ENCODE measurements at places on chromosomes 5 and 9. TPM values are rescaled to one million over a fixed set of nuclear protein-coding genes. Genes with fewer than 3 reads are reported as not detected.

GRCh38 chr5:133950821-133951612 lies 17.4 kb downstream of the C5orf15 start:
- no peak for DNase-seq

The DMRT3 gene
- 0.42 TPM for total RNA-seq

DNA sequence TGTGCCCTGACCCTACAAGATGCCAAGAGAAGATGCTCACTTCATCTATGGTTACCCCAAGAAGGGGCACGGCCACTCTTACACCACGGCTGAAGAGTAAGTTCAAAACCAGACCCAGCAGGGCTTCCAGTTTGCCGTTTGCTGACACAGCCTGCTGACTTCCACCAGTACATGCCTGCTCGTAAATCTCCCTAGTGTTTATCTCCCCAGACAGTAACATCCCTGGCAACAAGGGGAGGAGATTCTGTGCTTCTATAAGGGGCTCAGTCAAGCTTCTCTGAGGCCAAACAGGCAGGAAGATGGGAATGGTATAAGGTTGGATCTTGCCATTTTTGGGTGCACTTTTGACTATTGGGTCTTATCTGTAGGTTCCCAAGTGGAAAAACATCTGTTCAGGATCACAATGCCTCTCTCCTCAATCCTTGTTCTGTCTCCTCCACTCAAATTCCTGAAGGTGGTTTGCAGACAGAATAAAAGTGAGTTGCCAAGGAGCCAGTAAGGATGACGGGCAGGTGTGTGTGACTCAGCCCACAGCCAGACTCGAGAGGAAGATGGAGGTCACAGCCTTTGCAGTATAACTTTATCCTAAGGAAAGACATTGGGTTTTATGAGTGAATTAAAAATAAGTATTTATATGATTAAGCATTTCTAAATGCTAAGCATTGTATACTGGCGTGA lies 1.9 kb downstream of the MLANA start:
- DNase-seq: no peak

GRCh38 chr5:168951356-168951755 lies 349.6 kb downstream of the SLIT3 start:
- no peak for DNase-seq

GRCh38 chr5:133482028-133482427 lies 130.3 kb downstream of the FSTL4 start:
- DNase-seq: no peak

- DNase-seq: no peak
These were observed 6.1 kb downstream of the TNFSF8 start for GRCh38 chr9:114924327-114924726.

The PCDHGA7 gene
- total RNA-seq: 2.7 TPM

The PCDHB14 gene
- 6.2 TPM for total RNA-seq

The DBH gene
- not detected for total RNA-seq

- DNase-seq: no peak
These were observed 121.4 kb downstream of the GNAQ start for GRCh38 chr9:77910194-77910621.

The HK3 gene
- total RNA-seq: 1.0 TPM

The SLC1A3 gene
- 29.7 TPM for total RNA-seq

DNA sequence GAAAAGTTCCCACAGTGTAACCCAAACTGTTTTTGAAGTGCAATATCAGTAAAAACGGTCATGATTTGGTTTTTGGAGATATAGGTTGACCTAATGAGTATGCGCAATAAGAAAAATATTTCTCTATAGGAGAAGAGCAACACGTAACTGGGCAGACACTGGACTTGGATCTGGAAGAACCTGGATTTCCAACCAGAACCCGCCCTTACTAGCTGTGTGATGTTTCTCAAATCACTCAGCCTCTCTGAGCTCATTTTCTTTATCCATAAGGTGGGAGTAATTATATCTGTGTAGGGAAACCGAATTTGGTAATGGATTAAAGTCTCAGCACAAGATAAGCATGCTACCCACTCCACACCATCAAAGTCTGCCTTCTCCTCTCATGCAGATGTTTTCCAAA lies 169.1 kb downstream of the COL23A1 start:
- no peak for DNase-seq

GRCh38 chr9:78303377-78304062 lies 6.6 kb downstream of the PSAT1 start:
- DNase-seq: no peak

- DNase-seq: no peak
These were observed 92.3 kb downstream of the PTCD2 start for GRCh38 chr5:72412283-72413055.

DNA sequence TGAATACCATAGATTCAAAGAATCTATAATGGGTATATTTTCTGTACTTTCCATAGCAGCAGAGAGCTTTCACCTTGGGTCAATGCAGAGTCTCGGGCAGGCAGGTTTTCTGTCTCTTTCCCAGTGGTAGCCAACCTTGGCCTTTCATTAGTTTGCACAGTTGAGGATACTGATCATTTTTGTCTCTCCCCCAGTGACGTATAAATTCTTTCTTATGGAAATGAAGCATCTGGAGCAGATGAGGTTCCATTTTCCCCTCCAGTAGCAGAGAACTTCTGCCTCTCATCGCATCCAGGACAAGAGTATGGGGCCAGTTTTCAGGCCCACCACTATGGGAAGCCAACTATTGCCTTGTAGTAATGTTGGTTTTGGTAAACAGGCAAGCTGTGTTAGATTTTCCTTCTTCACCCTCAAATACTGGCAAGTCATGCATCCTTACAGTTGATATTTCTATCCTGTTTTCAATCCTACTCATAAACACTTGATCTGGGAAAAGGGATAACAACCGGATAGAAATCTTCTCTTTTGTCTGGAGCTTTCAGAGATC lies 845.2 kb upstream of the CDH18 start:
- no peak for DNase-seq

The CCDC180 gene
- 0.91 TPM for total RNA-seq

DNA sequence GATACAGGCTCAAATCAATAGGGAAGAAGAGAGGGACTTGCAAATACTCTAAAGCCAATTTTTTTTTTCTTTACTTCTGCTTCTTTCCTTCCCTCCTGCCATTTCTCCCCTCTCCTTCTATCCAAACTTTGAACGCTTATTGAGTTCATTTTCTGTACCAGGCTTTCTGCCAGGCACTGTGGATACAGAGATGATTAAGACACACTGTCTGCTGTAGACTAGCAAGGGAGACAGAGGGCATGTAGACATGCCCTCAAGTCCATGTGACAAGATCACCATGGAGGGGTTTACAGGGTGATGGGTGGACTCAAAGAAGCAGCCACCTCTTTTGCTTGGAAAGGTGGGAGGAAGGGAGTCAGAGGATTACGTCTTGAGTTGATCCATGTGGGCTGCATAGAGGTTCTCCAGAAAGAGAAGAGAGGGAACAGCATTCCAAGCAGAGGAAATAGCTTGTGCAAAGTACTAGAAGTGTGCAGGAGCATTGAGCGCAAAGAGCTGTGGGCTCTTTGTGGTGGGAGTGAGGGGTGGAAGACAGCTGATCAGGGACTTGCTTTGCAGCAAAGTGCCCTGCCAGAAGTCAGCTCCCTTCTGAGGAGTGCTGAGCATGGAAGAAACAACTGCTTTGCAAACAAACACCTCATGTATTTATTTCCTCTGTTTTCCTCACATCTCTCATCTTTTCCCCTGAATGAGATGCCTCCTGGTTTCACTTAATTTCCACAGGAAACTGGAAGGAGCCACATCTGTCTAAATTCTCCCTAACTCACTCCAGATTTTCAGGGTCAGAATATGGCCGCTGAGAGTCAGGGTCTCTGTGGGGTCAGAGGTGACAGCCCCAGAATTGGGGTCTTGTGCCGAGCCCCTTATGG lies 64.4 kb upstream of the COL15A1 start:
- no peak for DNase-seq

- DNase-seq: no peak
These were observed 383.2 kb downstream of the CHSY3 start for GRCh38 chr5:130287438-130287837.

GRCh38 chr5:131488463-131488862 lies 146.6 kb downstream of the RAPGEF6 start:
- no peak for DNase-seq

DNA sequence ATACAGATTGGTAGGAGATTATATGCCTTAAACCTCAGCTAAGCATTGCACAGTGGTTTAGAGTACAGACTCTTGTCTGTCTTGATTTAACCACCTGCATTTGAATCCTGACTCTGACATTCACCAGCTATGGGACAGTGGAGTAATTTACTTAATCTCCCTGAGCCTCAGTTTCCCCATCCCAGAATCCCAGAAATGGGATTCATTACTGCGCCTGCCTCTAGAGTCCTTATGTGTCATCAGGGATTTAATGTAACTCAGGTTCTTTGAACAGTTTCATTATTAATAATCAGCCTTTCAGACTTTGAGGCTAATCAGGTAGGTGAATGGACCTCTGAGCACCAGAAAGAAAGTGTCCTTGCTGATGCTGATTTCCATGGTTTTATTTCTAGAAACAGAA lies 149.1 kb downstream of the SMARCA2 start:
- DNase-seq: no peak

- no peak for DNase-seq
These were observed at the start of gene OLFML2A for GRCh38 chr9:124776954-124777648. Gene OLFML2A, plus strand, starts transcription at chr9:124777133. Its CDS starts 138 bp downstream, at chr9:124777271.

Data from suprapubic skin (tissue), 4 donors.